ENCODE measurements at places on chromosomes 12 and 14.

DNA sequence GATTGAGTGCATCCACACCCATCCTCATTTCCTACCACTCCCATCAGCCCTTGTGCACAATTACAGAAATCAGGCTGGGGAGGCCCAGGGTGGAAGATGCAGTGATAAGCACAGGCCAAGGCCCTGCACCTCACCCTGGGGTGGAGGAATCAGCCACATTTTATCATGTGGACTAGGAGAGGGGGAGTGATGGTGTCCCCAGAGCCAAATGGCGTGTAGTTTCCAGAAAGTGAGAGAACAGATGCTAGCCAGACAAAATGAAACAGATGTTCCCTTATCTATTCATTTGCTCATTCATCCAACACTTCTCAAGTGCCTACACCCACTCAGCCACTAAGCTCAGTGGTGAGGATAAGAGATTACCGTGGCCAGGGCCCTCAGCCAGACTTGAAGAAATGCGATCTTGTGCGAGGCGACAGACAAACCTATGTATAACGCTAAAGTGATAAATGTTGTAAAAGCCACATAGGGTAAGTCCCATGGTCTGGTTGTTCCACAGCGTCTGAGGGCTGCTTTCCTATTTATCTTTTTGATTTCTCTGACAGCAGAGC lies 93.6 kb downstream of the STAB2 start:
- no peak for DNase-seq

DNA sequence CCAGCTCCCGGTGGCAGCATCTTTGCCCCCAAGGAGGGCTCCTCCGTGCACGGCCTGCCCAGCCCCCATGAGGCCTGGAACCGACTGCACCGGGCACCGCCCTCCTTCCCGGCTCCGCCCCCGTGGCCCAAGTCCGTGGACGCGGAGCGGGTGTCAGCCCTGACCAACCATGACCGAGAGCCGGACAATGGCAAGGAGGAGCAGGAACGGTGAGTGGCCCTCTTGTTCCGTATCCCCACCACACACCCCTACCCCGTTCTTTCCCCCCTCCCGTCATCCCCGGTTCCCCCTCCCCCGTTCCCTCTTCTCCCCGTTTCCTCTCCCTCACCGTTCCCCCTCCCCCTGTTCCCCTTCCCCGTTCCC lies 28.3 kb downstream of the LRCOL1 start:
- DNase-seq, result no peak

DNA sequence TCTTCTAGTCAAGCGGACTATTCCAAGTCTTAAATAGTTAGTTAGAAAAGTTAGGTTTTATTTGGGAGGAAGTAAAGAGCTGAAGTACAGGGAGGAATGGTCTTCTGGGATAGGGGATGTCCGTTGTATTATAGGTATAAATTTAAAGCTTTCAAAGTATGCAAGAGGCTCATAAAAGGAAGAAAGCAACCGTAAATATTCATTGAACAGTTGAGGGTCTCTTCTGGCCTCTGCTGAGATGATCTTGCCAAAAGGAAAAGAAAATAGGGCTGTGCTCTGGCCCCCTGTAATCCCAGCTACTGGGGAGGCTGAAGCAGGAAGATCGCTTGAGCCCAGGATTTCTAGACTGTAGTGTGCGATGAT lies 377 bp upstream of the TIMELESS start:
- no peak for DNase-seq

DNA sequence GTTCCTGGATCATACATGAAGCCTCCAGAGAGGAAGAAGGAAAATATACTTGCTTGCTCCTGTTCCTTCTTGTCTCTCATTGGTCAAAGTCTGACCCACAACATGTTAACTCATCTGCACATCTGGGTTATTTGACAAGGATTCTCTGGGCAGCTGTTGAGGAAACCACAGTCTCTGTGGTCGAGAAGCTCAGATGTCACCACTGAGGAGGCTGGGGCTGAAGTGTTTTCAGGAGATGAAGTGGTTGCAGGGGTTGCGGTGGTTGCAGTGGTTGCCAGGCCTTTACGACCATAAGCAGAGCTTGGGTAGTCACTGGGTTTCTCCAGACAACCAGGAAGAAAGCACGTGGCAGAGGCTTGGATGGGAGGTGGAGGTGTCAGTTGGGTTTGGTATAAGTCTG lies 265.0 kb upstream of the LRIG3 start:
- no peak for DNase-seq

DNA sequence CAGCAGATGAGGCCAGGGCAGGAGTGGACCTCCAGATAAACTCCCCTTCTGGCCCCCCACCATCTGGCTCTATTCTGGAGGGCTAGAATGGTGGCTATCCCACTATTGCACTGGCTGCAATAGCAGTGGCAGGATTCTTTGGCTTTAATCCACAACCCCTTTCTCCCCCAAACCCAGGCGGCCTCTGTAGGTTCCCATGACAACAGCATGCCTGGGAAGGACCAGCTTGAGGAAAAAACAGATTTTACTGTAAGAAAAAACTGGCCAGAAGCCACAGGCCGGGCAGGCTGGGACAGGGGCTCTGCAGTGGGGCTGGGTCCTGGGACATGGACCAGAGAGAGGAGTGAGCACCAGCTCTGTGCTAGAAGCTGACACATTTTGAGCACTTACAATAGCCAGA lies 13.6 kb upstream of the ACVR1B start:
- DNase-seq, result no peak

- DNase-seq, result no peak
These were observed 82.7 kb downstream of the GRIP1 start for GRCh38 chr12:66596199-66596598.

DNA sequence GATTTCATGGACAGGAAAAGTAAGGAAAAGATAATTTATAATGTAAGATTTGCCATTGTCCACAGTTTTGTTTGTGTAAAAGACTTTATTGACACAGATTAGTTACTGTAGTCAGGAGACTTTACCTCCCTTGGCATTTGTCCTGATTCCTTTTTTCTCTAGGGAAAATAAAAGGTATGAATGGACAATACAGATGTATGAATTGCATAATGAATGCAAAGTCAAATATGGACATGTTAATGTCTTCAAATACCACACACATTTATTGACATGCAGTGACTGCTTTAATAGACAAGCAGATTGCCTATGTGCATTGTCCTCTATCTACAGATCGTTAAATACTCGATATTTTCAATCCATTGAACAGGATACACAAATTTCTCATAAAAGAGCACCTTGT lies 999.7 kb upstream of the SEL1L start:
- no peak for DNase-seq

- DNase-seq, result no peak
These were observed 362.3 kb upstream of the NOVA1 start for GRCh38 chr14:26959972-26960660.

GRCh38 chr12:77995436-77996167 lies 164.9 kb downstream of the NAV3 start:
- DNase-seq, result no peak

- DNase-seq, result no peak
These were observed 47.1 kb upstream of the CLEC14A start for GRCh38 chr14:38302966-38303365.

- DNase-seq, result no peak
These were observed 11.3 kb upstream of the USP15 start for GRCh38 chr12:62248873-62249272.

DNA sequence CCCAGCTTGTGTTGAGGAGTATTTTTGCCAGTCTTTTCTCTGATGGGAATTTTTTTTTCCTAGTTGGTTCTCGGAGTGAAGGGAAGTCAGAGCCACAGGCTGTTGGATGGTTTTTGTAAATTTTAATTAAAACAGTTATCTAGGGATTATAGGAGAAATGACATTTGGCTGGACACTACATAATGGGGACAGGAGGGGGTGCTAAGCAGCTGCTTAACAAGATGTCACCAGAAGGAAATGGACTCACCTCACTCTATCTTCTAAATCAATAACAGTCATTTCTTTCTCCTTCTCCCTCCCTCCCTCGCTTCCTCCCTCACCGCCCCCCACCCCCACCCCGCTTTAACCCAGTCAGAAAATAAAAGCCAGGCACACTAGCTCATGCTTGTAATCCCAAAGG lies 93.4 kb upstream of the TMEM233 start:
- DNase-seq, result no peak

GRCh38 chr14:56333359-56334292 lies 215.4 kb downstream of the PELI2 start:
- DNase-seq, result no peak

DNA sequence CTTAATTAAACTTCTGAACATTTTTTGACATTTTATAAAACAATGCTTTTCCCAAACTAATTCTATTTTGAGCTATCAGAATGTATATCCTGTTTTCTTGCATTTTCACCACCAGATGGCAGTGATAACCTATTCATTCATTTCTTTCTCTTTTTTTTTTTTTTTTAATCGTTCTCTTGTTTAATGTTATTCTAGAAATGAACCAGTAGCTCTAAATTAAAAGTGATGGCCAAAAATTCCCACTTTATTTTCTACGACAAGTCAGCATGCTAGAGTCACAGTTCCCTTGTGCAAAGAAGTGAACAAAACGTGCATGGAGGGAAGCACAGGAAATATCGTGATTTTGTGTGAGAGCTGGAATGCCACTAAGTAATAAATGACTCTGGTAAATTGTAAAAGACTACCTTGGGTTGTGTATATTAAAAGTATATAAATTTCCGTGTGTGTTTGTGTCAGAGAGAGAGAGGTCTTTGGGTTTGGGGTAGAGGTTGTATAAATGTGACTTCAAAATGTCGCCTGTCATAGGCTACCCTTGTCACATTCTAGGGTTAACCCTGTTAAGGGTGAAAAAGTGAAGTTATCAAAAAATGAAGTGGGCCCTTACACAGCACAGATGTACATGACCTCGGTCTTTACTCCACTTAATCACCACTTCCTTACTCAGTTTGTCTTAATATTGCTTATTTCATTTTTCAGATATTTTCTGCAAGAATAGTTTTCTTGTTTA lies 40.4 kb upstream of the LDHB start:
- DNase-seq, result no peak

GRCh38 chr12:132602572-132603239 lies 7.7 kb downstream of the LRCOL1 start:
- DNase-seq, result no peak

DNA sequence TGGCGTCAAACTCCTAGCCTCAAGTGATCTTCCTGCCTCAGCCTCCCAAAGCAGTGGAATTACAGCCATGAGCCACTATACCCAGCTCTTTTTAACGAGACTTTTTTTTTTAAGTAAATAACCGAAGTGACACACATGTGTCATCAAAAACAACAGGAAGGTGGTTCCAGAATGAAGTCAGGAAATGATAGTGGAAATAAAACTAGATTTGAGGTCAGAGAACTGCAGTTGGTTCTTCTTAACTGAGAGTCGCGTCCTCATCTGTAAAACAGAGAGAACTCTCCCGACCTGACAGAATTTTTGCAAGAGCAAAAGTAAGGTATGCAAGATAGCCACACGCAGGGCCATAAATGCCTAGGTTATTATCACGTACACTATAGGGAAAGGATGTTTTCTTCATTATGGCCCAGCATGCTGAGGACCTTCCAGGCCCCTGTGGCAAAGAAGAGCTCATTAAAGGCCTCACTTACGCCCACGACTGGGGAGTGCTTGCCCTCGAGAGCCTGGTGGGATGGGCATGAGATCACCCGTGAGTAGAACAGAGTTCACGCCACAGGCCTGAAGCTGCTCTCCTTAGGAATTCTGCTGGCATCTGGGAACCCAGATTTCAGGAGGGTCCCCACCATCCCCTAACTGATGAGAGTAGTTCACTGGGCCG lies 67.2 kb downstream of the SCARB1 start:
- DNase-seq, result no peak

DNA sequence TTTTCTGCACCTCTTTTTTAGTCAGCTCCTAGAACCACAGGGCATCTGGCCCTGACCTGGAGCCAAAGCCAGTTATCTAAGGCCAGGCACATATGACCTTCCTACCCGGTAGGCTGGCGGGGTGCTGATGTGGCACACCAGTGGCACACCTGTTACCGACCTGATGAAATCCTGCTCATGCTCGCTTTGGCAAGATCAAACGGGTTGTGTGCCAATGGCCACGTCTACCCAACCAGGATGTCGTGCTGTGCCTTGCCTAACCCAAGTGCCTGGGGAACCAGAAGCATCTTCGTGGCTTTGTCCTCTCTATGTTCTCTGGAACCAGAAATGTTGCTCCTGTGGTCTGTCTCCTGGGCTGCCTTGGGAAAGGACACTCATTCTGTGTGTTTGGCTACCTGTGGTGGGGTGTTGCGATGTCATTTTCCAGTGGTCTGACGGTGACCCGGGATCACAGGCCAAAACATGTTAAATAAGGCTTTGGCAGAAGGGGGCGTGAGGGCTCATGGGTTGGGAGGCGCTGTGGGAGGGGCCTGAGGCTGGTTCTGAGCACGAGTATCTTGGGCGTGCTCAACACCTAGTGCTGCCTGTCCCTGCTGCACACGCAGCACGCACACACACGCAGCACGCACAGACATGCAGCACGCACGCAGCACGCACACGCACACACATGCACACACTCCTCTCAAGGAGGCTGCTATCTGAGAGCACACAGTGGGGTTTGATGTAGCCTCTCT lies 27.9 kb downstream of the CCNK start:
- DNase-seq, result no peak

DNA sequence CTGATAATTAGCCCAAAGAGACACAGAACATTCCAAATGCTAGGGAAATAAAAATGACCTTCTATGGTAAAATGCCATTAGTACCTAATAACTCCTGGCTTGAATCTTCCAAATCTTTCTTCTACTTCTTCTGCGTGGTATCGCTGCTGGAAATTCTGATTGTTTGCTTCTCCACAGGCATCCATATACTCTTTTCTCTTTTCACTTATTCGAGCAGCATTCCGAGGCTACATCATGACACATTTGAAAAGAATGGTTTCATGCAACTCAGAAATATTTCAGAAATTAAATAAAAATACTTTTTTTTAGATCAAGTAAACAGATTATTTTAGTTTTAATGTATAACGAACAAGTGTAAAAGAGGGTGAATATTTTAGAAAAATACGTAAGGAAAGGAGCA lies 18.9 kb downstream of the ZCCHC8 start:
- no peak for DNase-seq

GRCh38 chr14:100532906-100533655 lies 54.1 kb downstream of the BEGAIN start:
- DNase-seq, result no peak

GRCh38 chr14:95345032-95345431 lies 25.3 kb upstream of the CLMN start:
- DNase-seq, result no peak
